ENCODE measurements at places on chromosomes 16 and 17. TPM values are rescaled to one million over a fixed set of nuclear protein-coding genes. Genes with fewer than 3 reads are reported as not detected.

The TBC1D16 gene
- 30.5 TPM for total RNA-seq

The SRRM2 gene
- 239 TPM for total RNA-seq

The MEOX1 gene
- total RNA-seq: 1.9 TPM

The GSG1L gene
- not detected for total RNA-seq

The SEZ6 gene
- total RNA-seq: not detected

The KRT27 gene
- not detected for total RNA-seq

The ABCA10 gene
- 0.58 TPM for total RNA-seq

The MPRIP gene
- total RNA-seq: 122 TPM

The TBKBP1 gene
- total RNA-seq: 19.7 TPM

The ANKRD40CL gene
- not detected for total RNA-seq

The CBX8 gene
- total RNA-seq: 2.1 TPM

The GJD3 gene
- 3.6 TPM for total RNA-seq

The UNKL gene
- 16.7 TPM for total RNA-seq

DNA sequence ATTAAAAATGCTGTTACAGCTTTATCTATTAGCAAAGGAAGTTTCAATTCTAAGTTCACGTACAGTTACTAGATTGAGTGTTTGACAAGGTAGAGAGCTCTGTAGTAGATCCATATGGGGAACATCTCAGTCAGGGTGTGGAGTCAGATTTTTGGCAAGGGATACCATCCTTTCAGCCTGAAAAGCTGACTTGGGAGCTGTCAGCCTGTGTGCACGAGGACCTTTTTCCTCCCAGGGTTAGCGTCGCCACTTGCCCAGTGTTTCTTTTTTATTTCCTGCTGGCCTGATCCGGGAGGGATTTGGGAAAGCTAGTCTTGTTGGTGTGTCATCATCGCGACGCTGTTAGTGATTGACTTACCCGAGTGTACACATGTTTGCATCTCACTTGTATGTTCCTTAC, 29.5 kb downstream of the WWOX start:
- DNase-seq: no peak

DNA sequence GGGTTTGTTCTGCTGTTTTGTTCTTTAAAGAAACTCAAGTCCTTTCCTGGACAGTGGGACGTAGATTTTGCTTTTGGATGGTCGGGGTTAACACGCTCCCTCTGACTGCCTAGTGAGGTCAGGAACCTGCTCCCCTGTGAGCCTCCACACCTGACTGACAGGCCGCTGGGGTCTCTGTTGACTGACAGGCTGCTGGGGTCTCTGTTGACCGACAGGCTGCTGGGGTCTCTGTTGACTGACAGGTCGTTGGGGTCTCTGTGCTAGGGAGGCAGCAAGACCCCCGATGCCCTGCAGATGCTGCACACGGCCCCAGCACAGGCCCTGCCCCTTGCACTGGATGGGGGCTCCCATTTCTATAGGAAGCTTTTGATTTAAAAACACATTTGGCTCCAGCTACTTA, 33.5 kb downstream of the LMF1 start:
- DNase-seq: no peak

DNA sequence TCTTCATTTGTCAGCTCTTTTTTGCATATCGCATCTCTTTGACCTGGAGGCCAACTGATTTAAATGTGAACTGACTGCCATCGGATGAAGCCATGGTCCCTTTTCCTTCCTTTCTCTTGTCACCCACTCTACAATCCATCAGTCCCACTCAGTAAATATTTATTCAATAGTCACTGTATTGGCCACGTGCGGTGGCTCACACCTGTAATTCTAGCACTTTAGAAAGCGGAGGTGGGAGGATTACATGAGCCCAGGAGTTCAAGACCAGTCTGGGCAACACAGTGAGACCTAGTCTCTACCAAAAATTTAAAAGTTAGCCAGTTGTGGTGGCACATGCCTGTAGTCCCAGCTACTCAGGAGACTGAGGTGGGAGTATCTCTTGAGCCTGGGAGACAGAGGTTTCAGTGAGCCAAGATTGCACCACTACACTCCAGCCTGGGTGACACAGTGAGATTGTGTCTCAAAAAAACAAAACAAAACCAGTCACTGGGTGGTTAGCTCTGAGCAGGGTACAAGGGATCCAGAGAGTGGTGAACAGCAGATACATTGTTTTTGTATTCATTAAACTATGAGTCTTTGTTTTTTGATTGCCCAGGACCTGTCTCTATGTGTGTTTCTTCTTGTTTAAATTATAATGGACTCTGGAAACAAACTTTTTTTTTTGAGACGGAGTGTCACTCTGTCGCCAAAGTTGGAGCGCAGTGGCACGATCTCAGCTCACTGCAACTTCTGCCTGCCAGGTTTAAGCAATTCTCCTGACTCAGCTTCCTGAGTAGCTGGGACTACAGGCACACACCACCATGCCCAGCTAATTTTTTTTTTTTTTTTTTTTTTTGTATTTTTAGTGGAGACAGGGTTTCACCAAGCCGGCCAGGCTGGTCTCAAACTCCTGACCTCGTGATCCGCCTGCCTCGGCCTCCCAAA, 6.9 kb downstream of the PHAF1 start:
- DNase-seq: no peak

GRCh38 chr16:65272699-65273414, 151.0 kb upstream of the CDH11 start:
- no peak for DNase-seq

- DNase-seq: no peak
Measured at GRCh38 chr16:12548270-12548983, 255.3 kb downstream of the CPPED1 start.

DNA sequence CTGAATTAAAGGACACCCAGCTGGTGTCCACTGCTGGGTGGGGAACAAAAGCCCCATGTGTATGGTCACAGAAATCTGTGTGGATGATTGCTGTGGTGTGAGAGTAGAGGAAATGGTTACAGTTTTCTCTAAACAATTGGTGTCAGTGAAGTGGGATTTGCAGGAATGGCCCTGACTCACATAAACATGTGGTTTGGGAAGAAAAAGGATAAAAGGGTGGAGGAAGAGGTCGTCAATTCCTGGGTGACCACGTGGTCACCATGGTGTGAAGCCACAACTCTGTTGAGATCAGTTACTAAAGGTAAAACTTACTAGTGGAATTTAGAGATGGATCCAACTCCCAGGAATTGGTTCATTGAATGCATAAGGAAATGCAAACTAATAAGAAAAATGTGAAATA, 3.6 kb upstream of the TUBG2 start:
- DNase-seq: no peak

DNA sequence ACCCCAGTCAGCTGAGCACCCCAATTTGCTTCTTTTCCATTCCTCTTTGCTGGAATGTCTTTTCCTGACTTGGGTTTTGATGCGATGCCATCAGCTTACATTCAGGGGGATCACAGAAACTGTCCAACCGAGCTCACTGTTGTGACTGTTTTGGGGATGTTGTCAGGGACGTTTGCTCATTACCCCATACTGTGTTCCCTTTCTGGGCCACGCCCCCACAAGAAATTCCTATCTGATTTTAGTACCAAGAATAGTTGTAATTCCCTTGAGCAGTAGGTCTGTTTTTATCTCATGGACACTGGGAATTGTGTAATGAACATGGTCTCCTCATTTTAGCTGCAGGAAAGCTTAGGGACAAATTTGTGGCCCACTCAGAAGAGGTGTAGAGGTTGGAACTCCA, 2.6 kb upstream of the NTN1 start:
- DNase-seq: no peak

GRCh38 chr16:50313596-50314478, 47.5 kb downstream of the ADCY7 start:
- no peak for DNase-seq

DNA sequence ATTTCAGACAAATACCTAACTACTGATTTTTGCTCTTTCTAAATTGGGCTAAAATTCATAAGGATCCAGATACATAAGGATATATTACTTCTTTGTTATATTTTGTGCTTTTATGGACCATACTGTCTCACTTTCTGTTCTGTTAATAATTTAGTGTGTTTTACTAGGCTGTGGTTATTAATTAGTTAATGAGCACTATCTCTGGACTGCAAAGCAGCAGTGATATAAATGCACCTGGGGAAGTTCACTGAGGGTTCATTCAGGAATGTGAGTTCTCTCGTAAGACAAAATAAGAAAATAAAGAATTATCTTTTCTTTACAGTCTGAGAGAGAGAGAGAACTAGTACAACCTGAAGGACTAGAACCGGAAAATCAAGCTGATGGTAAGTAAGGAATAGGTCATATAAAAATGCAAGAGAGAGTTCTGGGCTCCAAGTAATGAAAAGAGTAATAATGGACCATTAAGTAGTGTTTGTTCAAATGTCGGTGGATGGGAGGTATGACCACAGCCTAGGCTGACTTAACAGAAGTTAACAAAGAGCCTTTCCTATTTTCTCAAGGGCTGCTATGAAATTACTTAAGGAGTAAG, 55.6 kb downstream of the IKZF3 start:
- no peak for DNase-seq

GRCh38 chr16:56611281-56611833, 3.0 kb downstream of the MT2A start:
- DNase-seq: no peak

GRCh38 chr17:65925606-65926307, 266.2 kb downstream of the CEP112 start:
- no peak for DNase-seq

- no peak for DNase-seq
Measured at GRCh38 chr17:69058165-69058564, 2.6 kb downstream of the ABCA9 start.

GRCh38 chr16:11101695-11102522, 154.1 kb downstream of the SOCS1 start:
- DNase-seq: peak; percentile 68

DNA sequence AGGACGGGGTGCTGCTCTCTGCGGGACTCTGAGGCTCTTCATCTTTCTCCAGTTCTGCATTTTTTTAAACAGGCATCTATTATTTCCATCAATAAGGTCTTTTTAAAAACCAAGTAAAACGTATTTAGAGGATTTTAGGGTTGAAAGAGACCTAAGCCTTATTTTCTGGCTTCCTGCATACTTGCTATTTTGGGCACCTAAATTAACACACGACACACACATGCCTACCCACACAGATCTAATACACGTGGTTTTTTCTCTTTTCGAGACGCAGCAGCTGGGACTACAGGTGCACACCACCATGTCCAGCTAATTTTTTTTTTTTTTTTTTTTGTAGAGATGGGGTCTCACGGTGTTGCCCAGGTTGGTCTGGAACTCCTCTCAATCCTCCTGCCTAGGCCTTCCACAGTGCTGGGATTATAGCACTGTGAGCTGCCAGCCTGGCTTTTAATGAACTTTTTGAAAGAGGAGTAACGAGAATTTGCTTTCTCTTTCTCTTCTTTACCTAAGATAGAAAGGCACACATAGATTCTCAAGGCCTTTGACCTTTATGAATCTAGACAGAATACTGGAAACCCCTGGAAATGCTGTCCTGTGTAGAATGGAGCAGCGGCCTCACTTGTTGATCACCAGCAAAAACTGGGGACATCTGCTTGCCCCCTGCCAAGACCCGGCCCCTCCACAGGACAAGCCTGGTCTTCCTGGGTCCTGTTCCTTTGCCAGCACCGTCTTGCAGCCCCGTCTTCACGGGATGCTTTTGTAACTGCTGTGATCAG, 13.8 kb downstream of the DNAAF8 start:
- DNase-seq: no peak

GRCh38 chr17:39756380-39757079, 18.8 kb downstream of the GRB7 start:
- no peak for DNase-seq

DNA sequence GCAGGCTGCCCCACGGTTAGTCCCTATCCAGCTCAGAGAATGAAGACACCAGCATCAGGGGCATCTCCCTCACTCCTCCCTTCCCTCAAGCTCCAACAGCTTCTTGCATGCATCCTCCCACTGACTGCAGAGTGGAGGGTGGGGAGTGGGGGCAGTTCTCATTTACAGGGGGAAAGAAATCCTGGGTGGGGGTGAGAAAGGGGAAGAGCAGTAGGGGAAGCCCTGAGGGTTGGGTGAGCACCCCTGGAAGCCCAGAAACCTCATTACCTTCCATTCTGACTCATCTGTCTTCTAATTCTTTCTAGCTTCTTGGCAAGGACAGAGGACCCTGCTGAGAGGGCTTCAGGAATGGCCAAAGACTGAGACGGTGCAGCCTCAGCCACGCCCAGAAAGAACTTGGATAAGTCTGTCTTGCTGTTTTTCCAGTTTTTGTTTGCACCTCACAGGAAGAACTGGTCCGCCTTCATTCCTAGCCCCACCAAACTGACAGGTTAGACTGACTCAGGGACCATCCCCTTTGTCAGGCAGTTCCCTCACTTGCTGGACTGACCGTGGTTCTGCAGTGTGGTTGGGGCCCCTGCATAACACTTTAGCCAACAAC, 52.5 kb upstream of the WSB1 start:
- no peak for DNase-seq

GRCh38 chr16:48629531-48629930, 19.6 kb upstream of the N4BP1 start:
- DNase-seq: no peak

- DNase-seq: no peak
Measured at GRCh38 chr16:85353839-85354685, 241.8 kb upstream of the CIBAR2 start.

DNA sequence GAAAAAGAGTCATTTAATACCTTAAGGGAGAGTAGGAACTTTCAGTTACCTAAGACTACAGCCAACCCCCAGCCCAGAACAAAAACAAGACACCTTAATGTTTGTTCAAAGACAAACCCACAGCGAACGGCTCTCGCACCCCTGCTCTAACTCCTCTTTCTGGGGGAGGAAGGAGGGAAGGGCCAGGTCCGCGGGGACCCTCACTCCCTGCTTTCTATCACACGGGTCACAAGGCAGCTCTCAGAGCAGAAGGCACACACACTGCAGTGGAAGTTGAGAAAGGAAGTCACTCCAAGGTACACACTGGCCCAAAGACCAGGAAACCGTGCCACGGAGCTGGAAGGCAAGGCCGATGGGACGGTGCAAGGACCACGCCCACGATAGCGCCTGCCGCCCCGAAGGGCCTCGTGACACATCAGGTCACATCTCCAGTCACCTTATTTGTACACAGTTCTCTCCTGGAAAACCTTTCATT, 10.0 kb downstream of the LITAFD start:
- DNase-seq: no peak

- no peak for DNase-seq
Measured at GRCh38 chr17:17200311-17200710, 5.8 kb downstream of the PLD6 start.

GRCh38 chr17:82245134-82246039, 16.5 kb downstream of the SLC16A3 start:
- DNase-seq: no peak

DNA sequence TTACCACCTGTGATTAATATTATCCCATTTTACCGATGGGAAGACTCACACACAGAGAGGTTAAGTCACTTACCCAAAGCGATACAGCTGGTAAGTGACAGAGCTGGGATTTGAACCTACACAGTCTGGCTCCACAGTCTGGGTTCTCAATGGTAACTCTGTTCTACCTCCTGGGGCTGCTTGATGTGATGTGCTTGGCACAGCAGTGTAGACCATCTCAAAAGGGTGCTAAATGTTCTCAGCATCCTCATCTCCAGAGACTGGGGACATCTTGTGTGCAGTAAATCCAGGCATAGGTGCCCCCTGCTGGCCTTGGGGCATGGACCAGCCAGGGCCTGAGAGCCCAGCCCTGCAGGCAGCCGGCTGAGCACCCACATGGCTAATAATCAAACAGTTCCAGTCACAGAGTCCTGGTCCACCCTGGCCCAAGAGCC, 15.4 kb upstream of the KATNB1 start:
- DNase-seq: peak; percentile 36
